ENCODE measurements at places on chromosomes 1 and 21. TPM values are rescaled to one million over a fixed set of nuclear protein-coding genes. Genes with fewer than 3 reads are reported as not detected.

SHISA4 gene
- 23.6 TPM for total RNA-seq

RGS8 gene
- total RNA-seq: not detected

HSPA6 gene
- under 0.01 TPM for total RNA-seq

TEX38 gene
- not detected for total RNA-seq

REN gene
- 0.67 TPM for total RNA-seq

GPR61 gene
- not detected for total RNA-seq

DIRAS3 gene
- total RNA-seq: 3.2 TPM

SYTL1 gene
- 0.89 TPM for total RNA-seq

GNAT2 gene
- total RNA-seq: 0.30 TPM

VPS26C gene
- 48.9 TPM for total RNA-seq

RXRG gene
- not detected for total RNA-seq

NR5A2 gene
- total RNA-seq: not detected

NIPAL3 gene
- 39.7 TPM for total RNA-seq

SLAMF7 gene
- total RNA-seq: not detected

CD1B gene
- not detected for total RNA-seq

TINAGL1 gene
- 2.8 TPM for total RNA-seq

Data from bronchus fibroblast of lung (primary cell).